ENCODE measurements at places on chromosomes 7 and 10. TPM values are rescaled to one million over a fixed set of nuclear protein-coding genes. Genes with fewer than 3 reads are reported as not detected.
A peak's percentile ranks its signal among the peaks of the same experiment; 100 is the strongest.

DNA sequence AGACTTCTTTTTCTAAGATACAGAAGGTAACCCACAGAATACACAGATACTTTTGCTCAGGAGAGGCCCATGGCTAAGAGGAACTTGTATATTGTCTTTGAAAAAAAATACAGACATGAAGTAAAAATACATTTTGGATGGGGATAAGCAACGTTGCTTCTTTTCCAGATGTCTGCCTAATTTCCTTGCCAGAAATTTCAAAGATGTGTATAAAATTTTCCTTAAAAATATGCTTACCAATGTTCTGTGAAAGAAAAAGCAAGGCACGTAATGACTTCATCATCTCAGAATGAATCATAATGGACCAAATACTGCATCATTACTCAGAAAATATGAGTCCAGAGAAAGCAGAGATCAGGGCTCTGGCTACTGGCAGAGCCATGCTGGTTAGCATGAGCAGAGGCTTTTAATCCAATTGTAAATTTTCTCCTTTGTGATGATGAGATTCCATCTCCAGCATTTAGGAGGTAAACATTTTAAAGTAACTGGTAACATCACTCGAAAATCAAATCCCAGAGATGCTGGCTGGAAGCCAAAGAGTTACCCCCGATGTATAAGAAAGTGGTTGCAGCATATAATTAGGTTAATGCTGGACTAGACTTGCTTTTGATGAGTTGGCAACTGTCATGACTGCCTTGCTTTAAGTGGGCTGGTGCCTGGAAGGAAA lies 272.5 kb downstream of the SEMA3A start:
- no peak for DNase-seq
- H3K36me3 ChIP-seq: no peaks in the 10 kb centered on the region
- no peak overlapping the region for H3K4me3 ChIP-seq

The DNAJC12 gene
- 6.1 TPM for total RNA-seq

- H3K36me3 ChIP-seq: no peaks in the 10 kb centered on the region
- H3K4me1 ChIP-seq: peaks cover 13% of the 10 kb centered on the region
- H3K27ac ChIP-seq: peak overlapping the region; percentile 33
- no peak overlapping the region for H3K4me3 ChIP-seq
Observed at GRCh38 chr7:55593515-55594318, 21.4 kb upstream of the VOPP1 start.

The TOMM7 gene
- total RNA-seq: 563 TPM

All from left ventricle myocardium inferior (tissue), 1 donor.